ENCODE measurements at places on chromosomes 4 and X.
A peak's percentile ranks its signal among the peaks of the same experiment; 100 is the strongest.

- DNase-seq: peak; percentile 79
These were observed 92.4 kb downstream of the CXCL13 start for GRCh38 chr4:77697860-77698590.

- no peak for DNase-seq
These were observed 52.8 kb upstream of the RHOH start for GRCh38 chr4:40143926-40144508.

- DNase-seq: no peak
These were observed 45.7 kb downstream of the ZNF721 start for GRCh38 chr4:453267-453666.

GRCh38 chr4:152052451-152053057 lies 291.7 kb upstream of the GATB start:
- DNase-seq: peak; percentile 84

- DNase-seq: peak; percentile 29
These were observed 4.8 kb upstream of the HGFAC start for GRCh38 chr4:3436798-3437581.

DNA sequence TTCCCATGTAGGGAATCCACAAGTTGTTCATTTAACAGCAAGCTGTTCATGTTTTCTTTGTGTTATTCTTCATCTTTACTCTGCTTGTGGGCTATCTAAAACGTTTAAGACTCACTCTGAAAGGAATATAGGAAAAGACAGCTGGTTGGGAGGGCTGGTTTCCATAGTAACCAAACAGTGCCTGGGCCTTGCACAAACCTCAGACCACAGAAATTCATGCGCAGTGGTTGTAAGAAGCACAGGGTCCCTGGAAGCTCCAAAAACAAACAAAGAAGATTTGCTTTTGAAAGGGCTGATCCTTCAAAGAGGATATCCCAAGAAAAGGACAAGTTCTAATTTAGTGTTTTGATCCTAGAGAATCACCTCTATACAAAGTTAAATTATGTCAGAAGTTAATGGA lies 7.8 kb downstream of the SERTM2 start:
- peak; percentile 93 for DNase-seq

DNA sequence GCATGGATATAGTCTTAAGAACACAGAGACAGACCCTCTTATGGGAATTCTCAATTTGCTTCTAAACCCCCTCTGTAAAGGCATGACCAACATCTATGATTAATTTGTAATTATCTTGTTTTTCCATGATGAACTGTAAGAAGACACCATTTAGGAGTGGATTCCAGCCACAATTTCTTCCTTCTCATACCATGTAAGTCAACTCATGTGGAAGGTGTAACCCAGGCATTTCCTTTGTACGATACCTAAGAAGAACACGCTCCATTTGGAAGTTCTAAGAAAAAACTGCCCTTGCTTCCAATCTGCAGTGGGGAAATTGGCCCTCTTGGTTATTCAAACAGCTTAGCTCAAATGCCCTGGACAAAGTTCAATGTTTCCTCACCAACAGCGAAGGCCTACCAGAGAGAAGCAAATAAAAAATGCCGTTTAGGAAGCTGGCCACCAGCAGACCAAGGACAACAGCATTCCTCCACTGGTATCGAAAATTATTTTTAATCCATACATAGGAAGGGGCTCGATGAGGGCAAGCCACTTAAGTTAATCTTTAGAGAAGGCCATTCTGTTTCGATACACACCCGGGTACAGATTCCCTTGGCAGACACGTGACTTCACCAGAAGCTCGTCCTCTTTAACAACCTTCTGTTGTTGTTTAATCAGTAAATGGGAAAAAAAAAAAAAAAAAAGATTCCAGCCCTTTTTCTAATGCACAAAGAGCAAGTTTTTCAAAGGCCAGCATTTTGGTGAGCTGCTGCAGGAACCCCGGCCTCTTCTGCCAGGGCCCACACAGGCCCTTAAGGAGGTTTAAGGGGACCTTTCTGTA lies 2.6 kb downstream of the DHRSX start:
- peak; percentile 49 for DNase-seq

GRCh38 chr4:55925241-55925640 lies 23.5 kb upstream of the CEP135 start:
- DNase-seq: peak; percentile 66

- DNase-seq: no peak
These were observed 1347.1 kb upstream of the PABPC4L start for GRCh38 chr4:135548711-135549110.

DNA sequence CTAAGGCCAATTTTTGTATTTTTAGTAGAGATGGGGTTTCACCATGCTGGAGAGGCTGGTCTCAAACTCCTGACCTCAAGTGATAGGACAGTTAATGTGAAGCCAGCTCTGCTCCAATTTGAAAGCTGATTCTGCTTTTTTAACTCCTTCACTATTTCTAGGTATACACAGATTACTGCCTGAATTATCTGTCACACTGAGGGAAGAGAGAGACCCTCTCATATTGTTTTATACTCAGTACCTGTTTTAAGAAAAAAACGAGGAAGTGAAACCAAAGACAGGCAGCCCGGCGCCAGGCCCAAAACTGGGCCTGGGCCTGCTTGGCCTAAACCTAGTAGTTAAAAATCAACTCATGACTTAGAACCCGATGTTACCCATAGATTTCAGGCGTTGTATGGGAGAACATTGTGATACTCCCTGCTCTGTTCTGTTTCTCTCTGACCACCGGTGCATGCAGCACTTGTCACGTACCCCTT lies 1601.5 kb upstream of the PCDH10 start:
- DNase-seq: no peak

- DNase-seq: no peak
These were observed 42.0 kb downstream of the AREG start for GRCh38 chr4:74486905-74487304.

- no peak for DNase-seq
These were observed 52.7 kb downstream of the ACOX3 start for GRCh38 chr4:8387615-8388527.

- no peak for DNase-seq
These were observed 22.3 kb upstream of the CLOCK start for GRCh38 chr4:55568905-55569504.
